DND-41 (cell line): ENCODE measurements at places on chromosomes 13 and 19.
A peak's percentile ranks its signal among the peaks of the same experiment; 100 is the strongest.

DNA sequence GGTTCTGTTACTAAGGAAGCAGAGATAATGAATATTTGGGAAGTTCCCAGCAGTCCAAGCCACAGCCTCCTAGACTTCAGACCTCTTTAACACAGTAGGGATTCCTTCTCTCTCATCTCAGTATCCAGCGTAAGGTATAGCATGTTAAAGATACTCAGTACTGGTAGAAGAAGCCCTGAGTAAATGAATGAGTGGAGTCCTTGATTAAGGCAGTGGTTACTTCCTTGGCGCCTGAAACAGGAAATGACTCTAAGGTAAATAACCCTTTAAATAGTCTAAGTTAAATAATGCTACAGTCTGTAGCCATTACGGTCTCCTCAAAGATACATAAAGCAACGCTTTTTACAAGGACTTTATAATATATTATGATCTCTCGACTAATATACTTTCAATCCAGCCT is 650.8 kb upstream of the MIR17HG start:
- DNase-seq: no peak

- DNase-seq: no peak
Observed at GRCh38 chr19:2003874-2004273, 11.6 kb downstream of the BTBD2 start.

GRCh38 chr19:49889687-49890348 is 6.9 kb downstream of the IL4I1 start:
- no peak for DNase-seq

DNA sequence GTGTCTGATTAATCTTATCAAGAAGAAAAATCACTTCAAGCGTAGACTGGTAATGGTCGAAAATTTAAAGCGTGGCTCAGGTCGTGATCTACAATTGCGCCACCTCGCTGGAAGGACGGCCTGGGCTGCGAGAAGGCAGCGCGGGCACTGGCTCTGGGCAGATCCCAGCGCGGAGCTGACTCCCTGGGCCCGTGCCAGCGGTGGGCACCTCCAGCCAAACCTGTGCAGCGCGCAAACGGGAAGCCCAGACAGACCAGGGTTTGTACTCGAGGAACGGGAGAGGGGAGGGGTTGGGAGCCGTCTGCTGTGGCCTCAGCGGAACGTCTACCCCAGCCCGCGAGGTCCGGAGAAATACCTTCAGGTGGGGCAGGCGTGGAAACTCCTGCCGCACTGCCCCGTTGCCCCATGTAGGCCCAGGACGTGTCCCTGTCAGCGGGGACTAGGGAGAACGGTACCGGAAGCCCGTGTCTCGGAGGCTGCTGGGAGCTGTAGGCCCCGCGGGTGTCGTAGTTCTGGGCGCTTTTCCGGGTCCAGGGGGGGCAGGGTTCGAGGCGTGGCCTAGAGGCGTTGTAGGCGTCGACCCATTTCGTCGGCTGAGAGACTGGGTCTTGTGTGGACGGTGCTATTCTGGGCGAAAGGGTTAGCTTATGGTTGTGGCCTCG is 21.1 kb downstream of the ZNF274 start:
- no peak for DNase-seq

GRCh38 chr19:52742516-52742915 is 7.7 kb upstream of the ZNF611 start:
- DNase-seq: peak; percentile 50

DNA sequence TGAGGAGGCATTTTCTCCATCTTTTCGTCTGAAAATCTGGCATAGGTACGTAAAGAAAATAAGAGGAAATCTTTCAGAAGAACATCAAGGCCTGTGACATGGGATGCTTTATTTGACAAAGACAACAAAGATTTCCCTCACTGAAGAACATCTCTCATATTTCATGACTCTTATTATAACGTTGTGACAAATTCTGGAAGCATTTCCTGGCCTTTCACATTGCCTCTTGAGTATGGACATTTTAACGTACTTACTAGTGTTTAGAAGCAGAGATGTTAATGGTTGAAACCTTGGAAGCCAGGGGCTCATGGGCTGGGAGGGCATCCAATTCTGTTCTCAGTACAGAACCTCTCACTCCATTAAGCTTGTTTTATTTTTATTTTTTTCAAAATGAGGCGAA is 210.8 kb downstream of the DCT start:
- DNase-seq: no peak

DNA sequence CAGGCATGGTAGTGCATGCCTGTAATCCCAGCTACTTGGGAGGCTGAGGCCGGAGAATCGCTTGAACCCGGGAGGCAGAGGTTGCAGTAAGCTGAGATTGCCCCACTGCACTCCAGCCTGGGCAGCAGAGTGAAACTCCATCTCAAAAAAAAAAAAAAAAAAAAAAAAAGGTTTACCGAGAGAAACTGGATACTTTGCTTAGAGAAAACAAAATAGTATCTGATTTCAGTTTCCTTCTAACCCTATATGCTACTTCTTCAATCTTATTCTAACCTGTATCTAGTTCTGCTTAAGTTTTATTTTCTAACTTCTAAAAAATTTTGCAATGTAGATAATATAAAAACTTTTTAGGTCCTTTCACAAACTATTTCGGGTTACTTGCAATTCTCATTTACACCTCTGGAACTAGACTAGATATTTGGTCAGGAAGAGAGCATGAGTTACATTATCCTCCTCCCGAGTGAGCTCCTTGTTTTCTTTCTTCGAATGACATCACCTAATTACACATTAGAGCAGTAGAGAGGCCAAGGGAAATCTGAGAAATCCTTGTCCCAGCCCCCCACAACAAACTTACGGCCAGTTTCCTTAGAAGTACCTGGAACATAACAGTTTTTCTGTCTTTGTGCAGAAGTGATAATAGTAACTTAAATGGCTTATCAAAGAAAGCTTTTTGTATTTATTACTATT is 128.9 kb downstream of the B3GLCT start:
- DNase-seq: no peak

- DNase-seq: no peak
Observed at GRCh38 chr13:75025956-75026355, 456.0 kb downstream of the TBC1D4 start.

DNA sequence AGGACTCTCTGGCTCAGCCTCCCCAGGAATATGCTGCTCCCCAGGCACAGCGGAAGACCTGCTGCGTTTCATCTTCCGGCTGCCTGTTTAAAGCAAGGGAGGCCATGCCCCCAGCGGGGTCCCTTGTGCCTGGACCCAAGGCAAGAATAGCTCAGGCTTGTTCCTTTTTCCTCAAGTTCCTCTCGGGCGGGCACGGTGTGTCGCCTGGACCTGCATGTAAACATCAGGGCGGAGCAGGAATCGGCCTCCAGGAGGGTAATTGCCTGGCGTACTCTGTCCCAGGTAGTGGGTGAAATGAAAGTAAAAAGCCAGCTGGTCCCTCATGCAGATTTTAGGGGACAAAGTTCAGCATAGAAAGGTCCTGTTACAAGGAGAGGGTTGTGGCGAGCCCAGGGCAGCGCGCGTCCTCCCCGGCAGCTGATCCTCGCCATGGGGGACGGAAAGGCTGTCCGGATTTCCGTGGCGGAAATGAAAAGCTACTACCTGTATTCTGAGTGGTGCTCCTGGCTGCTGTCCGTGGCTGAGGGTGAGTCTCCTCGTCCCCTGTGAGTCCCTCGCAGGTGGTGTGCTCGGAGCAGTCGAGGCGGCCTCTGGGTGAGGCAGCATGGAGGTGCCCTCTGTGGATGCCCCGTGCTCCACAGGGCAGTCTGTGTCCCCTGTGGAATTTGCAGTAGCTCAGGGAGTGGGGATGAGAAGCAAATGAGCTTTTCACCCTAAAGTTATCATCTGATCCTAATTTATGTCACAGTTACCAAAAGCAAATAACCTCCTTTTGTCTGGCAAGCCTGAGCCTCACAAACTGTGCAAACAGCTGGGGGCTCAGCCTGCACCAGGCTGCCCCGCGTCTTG is 16.2 kb downstream of the MCF2L start:
- no peak for DNase-seq

GRCh38 chr13:78587395-78587794 is 16.0 kb downstream of the POU4F1 start:
- DNase-seq: no peak

DNA sequence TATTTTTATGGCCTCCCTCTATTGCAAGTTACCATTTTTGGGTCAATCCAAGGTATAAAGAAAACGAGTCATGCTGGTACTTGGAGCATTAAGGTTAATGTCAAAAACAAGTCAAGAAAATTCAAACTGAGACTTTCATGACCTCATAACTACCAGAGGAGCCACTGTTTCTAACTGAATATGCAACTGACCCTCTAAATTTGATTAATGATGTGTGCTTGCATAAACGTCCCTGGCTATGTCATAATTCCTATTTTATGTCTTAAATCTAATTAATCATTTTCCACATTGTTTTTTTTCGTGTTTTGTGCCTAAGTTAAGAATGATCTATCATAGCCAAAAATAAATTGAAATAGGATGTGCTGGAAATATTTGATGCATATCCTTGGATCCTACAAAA is 396.7 kb upstream of the GPC6 start:
- no peak for DNase-seq

DNA sequence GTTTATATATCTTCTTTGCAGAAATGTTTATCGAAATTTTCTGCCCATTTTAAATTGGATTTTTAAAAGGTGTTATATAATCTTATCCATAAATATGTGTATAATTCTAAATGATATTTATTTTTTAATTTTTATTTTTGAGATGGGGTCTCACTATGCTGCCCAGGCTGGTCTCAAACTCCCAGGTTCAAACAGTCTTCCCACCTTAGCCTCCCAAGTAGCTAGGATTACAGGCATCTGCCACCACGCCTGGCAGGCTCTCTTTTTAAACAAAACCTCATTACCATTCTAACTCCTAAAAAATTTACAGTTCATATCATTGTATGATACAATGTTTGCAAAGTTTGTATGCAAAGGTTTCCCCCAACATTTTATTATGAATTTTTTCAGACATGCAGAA is 7.2 kb downstream of the LGALS7B start:
- no peak for DNase-seq

DNA sequence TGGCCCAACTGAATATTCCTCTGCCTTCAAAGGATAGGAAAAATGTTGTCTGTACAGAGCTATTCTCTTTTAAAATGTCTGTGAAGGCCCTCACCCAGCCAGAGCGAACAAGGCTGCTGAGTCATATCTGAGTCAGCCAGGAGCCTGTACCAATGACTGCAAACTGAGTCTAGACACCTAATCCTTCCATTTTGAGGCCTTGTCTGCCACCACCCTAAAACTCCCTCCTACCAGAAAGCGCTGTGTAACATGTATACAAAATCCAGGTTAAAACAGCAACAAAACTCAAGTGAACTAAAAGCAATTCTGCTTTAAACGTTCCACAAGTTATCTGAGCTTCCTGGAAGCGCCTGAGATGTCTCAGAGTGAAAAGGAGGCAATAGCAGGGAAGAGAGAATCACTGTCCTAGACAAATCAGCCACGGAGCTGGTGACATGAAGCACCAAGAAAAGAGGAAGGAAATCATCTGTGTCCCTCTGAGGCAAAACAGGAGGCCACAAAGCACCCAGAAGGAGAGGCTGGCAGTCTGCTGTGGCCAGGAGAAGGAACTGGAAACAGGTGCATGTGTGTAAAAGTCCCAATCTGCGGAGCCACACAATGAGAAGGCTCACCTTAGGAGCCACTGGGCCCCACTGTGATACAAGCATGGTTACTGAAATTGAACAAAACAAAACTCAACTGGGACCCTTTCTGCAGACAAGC is 10.2 kb downstream of the DHRS12 start:
- DNase-seq: no peak

GRCh38 chr19:16338470-16339360 is 14.1 kb downstream of the KLF2 start:
- peak; percentile 29 for DNase-seq

- DNase-seq: no peak
Observed at GRCh38 chr13:84864341-84864740, 934.9 kb downstream of the SLITRK6 start.

GRCh38 chr19:29769997-29770396 is 41.8 kb upstream of the CCNE1 start:
- DNase-seq: no peak

- DNase-seq: peak; percentile 32
Observed at GRCh38 chr19:6278740-6279619, 795 bp downstream of the MLLT1 start.

DNA sequence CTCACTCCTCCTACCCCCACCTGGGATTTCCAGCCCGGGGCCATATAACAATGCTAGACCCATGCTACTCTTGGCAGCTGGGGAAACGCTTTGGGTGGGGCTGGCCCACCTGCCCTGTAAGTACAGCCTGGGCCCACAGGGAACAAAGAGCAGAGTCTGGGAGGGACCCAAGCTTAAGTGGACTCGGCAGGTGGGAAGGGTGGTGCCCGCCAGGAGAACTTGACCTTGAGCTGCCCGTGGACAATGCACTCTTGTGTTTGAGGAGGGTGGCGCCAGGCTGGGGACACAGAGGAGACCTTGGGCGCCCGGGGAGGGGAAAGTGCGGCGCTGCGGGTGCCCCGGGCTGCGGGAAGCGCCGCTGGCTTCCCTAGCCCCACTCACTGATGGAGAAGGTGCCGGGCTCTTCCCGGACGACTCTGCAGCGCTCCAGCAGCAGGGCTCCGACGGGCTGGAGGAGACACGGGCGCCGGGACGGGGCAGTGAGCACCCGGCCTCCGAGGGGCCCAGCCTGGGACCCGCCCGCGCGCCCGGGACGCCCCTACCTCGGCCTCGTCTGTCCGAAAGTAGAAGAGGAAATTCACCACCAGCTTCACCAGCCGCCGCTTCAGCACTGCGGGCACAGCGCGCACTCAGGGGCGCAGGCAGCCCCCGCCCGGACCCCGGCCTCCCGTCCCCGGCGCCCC is 607 bp downstream of the PLEKHJ1 start:
- DNase-seq: peak; percentile 46

- DNase-seq: no peak
Observed at GRCh38 chr19:11931051-11931450, 6.1 kb downstream of the ZNF700 start.

DNA sequence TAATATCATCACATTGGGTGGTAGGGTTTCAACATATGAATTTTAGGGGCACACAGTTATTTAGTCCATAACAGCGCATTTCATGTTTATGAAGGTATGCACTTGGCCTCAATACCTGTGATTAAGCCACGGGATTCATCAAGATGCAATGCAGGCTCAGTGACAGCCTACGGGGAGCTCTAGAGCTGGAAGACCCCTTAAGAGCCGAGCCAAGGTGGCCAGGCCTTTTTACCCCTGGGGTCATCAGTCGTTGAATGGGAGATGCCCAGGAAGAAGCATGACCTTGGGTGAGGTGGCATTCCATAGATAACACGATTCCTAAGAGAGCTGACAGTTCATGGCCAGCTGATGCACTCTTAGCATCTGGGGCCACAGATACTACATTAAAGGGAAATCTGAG is 380.0 kb downstream of the ZNF536 start:
- no peak for DNase-seq
